Stimulated activated CD8-positive, alpha-beta memory T cell treated with anti-CD3 and anti-CD28 coated beads, Interleukin-4, amount 100 ng/mL, for 4 hours (primary cell): ENCODE measurements at places on chromosomes 1 and 21.

- no peak for DNase-seq
Measured at GRCh38 chr1:224182057-224182865, 779 bp upstream of the DEGS1 start.

- DNase-seq, result no peak
Measured at GRCh38 chr1:59176471-59176870, 120.4 kb upstream of the FGGY start.

DNA sequence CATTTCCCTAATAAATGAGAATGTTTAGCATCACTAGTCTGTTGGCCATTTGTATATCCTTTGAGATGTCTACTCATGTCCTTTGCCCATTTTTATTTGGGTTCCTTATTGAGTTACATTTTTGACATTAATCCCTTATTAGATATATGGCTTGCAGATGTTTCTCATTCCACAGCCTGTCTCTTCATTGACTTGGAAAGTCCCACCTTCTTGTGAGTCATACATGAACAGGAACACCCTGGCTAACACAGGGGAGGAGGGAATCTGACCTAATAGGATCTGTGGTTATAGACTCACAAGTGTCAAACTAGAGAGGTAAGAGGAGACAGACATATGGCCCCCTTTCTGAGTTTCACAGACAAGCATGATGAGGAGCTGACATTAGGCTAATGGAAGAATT is 11.5 kb downstream of the ZP4 start:
- no peak for DNase-seq

- no peak for DNase-seq
Measured at GRCh38 chr1:23980728-23981070, 572 bp upstream of the SRSF10 start.

DNA sequence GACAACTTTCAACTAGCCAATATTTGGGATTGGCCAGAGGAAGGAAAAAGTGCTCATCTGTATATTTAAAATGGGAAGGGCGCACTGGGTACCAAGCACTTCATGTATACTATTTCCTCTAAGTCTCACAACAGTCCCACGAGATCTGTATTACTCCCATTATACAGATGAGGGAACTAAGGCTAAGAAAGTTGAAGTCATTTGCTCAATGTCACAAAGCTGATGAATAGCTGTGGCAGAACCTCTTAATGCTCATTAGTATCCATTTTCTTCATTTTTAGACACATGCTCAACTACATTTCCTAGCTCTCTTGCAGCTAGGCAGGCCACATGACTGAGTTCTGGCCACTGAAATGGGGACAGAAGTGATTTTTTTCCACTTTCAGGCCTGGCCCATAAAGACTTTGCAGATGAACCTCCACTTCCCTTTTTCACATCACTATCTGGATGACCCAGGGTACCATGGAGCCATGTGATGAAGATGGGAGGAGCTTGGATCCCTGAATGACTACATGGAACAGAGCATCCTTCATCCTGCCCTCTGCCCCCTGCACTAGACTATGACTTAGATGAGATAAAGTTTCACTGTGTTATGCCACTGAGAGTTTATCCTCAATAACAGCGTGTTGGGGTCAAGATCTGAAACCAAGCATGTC is 31.8 kb downstream of the ATF3 start:
- DNase-seq, result no peak

DNA sequence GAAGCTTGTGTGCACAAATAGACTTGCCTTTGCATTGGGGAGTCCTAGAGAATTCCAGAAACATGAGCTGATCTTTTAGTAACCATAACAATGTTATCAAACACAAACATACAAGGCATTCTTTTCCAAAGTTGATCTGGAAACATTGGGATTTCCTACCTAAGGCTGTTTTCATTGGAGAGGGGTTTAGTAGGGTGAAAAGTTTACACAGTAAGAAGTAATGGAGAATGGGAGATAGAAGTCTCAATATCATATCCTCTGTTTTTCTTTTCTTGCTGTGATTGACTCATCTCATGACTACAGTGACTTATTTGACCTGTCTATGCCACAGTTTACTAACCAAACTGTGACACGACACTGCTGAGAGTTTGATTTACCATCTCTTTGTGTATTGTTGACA is 65.6 kb upstream of the PLA2G4A start:
- no peak for DNase-seq

- no peak for DNase-seq
Measured at GRCh38 chr1:14552246-14552965, 46.1 kb upstream of the KAZN start.

DNA sequence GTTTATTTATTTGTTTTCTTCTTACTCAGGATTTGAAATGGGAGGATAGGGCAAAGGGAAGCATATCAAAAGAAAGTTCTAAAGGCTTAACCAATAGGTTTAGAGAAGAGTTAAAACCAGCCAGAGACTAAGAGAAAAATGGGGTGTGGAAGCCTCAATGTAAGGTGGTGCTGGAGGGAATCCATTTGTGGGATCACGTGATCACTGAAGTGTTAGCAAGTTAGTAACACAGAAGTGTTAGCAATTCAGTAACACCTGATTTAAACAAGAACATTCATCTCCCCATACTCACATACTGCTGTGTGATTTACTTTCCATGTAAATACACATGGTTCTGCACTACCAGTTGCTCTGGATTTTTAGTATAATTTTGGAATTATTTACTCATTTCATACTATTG is 451.2 kb downstream of the DISC1 start:
- no peak for DNase-seq

GRCh38 chr1:63674238-63674864 is 81.1 kb downstream of the PGM1 start:
- no peak for DNase-seq

- no peak for DNase-seq
Measured at GRCh38 chr1:170678027-170678600, 14.2 kb downstream of the PRRX1 start.

- no peak for DNase-seq
Measured at GRCh38 chr21:44765231-44766013, 36.2 kb downstream of the UBE2G2 start.

- DNase-seq, result no peak
Measured at GRCh38 chr1:90357995-90358394, 359.1 kb downstream of the BARHL2 start.

GRCh38 chr1:11550664-11551283 is 71.8 kb downstream of the DISP3 start:
- DNase-seq, result no peak

- no peak for DNase-seq
Measured at GRCh38 chr1:223106856-223107255, 36.2 kb downstream of the TLR5 start.
